Liver (tissue), 10 donors: ENCODE measurements at places on chromosomes 2 and 18. TPM values are rescaled to one million over a fixed set of nuclear protein-coding genes. Genes with fewer than 3 reads are reported as not detected.

HAAO gene
- 126 TPM for total RNA-seq

- DNase-seq = no peak
Measured at GRCh38 chr2:39609917-39610316, 55.8 kb upstream of the TMEM178A start.

SOWAHC gene
- 8.5 TPM for total RNA-seq

CCBE1 gene
- 2.6 TPM for total RNA-seq

CAVIN2 gene
- 20.7 TPM for total RNA-seq

- no peak for DNase-seq
Measured at GRCh38 chr2:75960472-75961009, 249.8 kb upstream of the GCFC2 start.

DNA sequence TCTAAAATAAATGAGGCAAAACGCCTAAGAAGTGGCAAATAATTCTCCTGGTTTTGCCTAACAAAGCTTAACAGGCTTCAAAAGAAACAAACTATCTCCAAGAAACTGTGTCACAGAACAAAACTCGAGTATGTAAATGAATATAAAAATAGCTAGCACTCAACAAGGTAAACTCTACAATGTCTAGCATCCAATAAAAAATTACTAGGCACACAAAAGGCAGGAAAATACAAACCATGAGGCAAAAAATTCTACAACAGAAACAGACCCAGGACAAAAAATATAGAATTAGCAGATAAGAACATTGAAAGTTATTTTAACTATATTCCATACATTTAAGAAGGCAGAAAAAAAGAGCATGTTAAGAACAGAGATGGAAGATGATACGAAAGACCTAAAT lies 16.8 kb downstream of the PPP4R1 start:
- no peak for DNase-seq

DNA sequence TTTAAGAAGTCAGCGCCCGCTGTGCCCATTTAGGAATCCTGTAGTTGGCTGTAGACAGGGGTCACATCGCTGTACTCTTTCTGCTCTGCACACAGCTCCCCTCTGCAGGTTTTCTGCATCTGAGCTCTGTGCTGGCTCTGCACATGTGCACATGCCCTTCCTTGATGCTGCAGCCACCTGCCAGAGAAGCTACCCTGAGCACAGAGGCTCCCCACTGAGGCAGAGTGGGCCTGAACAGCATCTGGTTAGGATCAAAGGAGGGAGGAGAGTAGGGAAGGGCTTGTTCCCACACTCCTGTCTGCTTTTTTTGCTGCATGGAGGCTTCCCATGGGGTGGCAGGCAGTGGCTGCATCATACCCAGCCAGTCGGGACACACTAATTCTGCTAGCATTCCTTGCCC lies 238.9 kb downstream of the FHOD3 start:
- no peak for DNase-seq

- no peak for DNase-seq
Measured at GRCh38 chr2:45669032-45669486, 17.6 kb downstream of the PRKCE start.

- no peak for DNase-seq
Measured at GRCh38 chr18:44586782-44587524, 93.7 kb upstream of the SETBP1 start.

DNA sequence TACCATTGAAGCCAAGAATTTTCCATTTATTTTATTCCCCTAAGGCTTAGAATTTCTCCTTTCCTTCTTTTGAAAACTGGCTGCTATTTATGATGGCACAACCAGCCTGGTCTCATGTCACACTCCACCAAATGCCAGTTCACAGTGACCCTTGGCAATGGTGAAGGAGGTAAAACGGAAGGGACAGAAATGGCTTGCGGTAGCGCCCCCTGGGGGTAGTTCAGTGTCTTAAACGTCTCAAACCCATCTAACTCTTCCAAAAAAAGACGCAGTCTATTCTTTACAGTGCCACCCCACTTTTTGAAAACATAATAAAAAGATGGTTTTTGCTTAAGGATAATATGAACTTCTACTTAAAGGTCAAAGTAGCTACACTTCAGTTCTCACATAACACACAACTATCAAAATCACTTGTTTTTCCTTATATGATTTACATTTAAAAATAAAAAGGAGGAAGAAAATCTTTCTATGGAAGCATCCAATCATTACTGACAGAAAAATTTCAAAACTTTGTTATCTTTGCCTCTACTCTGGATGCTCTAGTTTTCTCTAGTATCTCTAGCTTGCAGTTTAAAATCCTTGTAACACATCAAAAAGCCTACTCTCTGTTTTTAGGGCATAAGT lies 28.0 kb downstream of the PNO1 start:
- peak; percentile 76 for DNase-seq

DNA sequence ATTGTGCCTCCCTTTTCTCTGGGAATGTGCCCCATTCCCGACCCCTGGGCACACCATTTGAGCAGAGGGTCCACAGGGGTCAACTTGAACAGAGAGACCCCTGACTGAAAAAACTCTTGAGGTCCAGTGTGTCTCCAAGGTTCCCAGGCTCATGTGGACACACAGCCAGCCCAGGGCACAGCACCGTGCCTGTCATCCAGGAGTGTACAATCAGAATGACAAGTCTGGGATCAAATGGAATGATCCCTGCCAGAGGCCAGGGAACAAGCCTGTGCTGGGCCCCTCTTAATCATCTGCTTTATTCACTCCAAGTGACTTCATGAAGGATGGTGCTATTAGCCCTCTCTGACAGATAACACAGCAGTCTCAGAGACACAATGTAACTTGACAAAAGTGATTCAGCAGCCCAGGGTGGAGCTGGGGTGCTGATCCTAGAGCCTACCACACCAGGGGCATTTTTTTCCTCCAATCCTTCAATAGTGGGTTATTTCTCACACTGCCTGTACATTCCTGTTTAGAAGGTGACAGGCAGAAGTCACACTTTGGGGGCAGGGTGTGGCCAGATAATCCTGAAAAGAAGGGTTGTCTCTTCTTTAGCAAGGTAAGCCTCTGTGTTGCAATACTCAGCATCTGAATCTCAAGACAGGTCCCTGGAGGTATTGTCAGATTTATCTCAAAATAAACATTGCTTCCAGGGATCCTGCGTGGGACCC lies 84.0 kb upstream of the TMEM200C start:
- DNase-seq = peak; percentile 20

DNA sequence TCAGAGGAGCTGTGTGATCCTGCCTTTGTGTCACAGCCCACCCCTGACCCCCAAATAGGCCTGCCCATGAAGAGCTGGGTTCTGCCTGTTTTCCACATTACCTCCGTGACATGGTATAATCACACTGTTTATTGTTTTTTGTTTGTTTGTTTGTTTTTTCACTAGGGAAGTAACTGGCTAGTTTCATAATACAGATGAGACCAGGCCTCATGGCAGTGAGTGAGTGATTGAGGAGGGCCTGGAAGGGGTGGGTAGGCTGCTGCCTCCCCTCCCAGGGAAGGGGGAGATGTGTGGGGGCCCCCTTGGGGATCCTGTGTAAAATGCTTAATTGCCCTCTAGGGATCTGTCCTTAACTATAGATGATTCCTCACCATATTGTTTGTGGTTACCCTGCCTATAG lies 190.5 kb downstream of the LDLRAD4 start:
- no peak for DNase-seq

GCKR gene
- 9.6 TPM for total RNA-seq

DNA sequence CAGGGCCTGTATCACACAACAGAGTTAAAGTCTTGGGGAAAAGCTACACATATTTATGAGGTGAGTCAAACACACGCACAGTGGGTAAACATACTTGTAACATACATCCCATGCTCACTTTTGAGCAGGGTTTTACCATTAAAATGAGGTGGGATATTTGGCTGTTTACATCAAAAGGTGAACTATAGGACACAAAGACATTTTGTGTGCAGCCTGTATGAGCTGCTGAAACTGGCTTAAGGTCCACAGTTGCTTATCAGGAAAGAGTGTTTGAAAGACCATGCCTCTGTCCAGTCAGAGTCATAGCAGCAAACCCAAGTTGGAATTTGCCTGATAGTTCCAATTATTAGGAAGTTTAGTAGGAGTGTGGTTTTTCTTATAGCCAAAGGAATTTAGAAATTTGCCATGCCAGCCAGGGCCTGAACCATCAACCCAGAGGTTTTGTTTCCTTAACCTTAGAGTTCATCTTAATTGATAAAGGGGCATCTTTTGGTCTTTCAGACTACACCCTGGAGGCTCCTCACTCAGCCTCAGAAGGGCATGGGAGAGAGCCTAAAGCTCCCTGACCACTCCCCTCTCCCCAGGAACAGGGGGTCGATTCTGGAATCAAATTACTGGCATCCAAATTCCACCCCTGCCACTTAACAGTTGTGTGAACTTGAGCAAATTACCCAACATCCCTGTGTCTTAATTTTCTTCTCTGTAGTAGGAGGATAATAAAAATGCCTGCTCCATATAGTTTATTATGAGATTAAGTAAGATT lies 29.9 kb upstream of the L3MBTL4 start:
- no peak for DNase-seq

DNA sequence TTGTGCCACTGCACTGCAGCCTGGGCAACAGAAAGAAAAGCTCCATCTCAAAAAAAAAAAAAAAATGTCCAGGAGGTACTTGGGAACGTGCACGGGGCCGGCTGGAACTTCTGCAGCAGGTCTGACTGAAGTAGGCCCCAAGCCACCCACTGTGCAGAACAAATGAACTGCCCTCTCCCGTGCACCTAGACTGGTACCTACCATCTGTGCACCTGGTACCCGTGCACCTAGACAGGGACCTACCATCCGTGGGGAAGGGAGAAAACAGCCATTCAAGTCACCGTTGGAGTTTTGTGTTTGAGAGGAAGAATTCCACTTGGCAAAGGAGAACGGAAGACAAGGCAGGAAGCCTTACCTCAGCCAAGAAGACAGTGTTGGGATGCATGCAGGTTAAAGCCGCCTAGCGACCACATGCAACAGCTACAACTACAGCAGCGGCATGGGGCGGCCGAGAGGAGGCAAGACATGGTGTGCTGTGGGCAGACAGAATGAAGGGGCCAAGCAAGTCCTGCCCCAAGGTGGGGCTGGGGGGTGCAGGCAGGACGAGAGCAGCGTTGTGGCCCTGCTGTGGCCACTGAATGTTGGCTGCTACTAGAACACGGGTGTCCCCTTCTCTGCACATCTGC lies 16.1 kb downstream of the ST3GAL5 start:
- no peak for DNase-seq

BCL2 gene
- 2.1 TPM for total RNA-seq

GRCh38 chr2:62202019-62202722 lies 6.3 kb downstream of the B3GNT2 start:
- DNase-seq = no peak

KDM3A gene
- total RNA-seq = 19.8 TPM

DNA sequence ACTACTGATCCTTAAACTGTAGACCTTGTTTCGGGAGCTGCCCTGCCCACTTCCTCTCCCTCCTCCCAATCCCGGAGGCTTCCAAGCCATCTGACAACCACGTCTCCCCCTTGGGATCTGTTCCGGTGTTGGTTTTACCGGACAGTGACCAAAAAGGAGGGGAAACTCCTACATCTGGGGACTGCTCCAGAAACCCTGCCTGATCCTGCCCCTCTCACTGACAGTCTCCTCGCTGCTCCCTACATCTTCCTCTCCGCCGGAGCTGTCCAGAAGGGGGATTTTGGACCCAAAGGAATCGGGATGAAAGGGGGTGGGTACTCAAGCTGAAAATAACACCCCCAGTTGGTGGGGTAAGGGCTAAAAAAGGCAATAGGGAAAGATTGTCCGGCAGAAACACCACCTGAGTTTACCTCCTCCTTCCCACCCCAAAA lies 1.5 kb downstream of the INO80D start:
- peak; percentile 63 for DNase-seq

GRCh38 chr18:80231616-80232015 lies 15.7 kb downstream of the PARD6G start:
- no peak for DNase-seq

COQ10B gene
- 22.1 TPM for total RNA-seq

ADGRF3 gene
- total RNA-seq = 0.25 TPM
